ENCODE measurements at places on chromosomes 11 and 22.

DNA sequence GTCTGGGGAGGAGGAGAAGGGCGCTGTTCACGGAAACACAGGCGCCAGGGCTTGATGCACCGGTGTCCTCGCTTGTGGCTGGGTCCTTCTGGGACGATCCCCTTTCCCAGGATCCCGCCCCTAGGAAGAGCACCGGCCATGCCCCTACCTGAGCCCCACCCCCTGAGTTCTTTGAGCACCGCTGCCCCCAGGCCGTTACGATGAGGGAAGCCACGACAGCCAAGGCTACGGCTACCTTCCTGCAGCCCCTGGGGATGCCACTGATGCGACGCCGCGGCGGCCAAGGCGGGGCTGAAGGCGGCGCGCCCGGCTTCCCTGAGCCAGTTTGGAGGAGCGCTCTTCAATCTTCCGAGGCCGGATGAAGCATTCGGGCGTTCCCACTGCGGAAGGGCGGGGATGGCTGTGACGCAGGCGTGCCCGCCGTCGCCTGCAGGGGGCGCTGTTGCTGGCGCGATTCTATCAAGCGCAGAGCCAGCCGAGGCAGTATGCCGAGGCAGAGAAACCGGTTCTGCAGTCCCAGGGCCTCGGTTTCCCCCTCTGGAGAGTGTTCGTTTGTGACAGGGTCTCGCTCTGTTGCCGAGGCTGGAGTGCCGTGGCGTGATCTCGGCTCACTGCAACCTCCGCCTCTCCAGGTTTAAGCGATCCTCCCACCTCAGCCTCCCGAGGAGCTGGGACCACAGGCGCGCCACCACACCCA is 9.7 kb upstream of the NEFH start:
- DNase-seq: no peak

DNA sequence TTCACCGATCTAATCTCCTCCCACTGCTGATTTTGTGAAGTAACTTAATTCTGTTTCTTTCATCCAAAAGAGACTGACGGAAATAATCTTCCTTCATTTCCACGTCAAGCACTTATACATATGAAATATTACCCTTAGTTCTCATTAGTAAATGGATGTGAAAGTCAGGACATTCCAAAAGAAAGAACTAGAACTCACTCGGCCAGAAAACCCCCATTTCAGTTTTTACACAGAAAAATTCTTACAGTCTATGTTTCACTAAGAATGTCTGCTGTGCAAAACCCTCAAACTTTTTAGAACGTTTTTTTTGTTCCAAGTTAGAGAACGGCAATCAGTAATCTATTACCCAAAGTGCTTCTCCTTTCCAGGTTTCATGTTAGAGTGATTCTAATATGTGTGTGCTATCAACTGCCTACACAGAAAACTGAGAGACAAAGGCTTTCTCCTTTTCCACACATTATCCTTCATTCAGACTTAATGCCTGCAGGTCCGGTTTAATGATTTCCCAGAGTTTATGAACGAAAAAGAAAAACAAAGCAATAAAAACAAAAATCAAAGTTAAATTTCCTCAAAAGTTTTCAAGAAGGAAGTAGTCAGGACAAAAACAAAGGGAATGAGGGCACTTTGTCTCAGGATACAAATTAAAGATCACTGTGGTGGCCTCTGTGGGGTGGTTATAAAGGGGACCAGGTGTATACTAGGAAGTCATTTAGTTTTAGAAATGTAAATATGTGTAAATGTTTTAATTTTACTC is 11.3 kb upstream of the SESN3 start:
- no peak for DNase-seq

DNA sequence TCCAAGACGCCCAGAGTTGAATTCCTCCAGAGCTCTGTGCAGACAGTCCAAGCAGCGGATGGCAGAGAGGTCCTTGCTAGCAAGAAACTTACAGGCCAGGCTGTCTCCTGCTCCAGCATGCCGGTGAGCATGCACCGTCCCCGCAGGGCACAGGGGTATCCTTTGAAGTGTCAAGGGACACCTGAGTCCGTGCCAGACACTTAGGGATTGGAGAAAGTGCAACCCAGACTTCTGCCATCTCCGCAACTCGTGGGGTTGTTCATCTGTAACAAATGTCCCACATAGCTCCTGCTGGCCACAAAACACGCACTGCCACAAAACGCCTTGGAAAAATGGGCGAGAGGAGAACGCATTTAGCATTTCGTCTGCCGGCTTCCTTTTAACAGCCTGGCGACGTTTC is 13.3 kb downstream of the TSPO start:
- DNase-seq: no peak

DNA sequence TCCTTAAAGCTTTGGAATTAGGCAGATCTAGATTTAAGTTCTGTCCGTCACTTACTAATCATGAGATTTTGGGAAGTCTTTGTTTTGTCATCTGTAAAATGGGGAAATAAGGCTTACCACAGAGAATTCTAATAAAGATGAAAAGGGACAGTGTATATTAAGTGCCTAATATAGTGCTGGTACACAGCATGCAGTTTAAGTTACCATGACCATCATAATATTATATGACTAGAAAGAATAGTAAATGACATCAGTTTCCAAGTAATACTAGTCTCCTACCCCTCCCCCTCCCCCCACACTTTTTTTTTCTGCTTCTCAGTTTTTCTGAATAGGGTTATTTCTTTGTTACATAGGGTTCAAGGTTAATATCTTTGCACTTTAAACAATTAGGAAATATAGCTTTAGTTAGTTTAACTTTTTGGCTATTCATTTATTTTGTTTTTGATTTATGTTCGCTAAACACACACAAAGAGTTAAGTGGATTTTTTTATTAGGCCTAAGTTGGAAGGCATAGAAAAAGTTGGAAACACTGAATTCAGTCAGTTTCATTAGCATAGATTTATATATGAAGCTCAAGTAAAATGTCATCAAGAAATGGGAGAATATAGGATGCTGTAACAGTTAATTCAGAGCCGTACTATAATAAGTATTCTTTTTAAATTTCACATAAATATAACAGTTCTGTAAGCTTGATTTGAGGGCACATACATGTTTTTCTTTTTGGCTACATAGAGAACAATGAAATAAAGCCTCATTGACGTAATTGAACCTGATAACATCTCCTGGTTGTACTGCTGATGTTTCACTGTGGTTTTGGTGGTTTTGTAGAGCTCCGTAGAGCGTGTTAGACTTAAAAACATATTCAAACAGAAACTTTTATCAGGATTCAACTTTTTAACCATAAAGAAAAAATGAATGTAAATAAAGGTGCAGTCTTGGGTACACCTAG is 121.2 kb downstream of the PDE3B start:
- DNase-seq: no peak

DNA sequence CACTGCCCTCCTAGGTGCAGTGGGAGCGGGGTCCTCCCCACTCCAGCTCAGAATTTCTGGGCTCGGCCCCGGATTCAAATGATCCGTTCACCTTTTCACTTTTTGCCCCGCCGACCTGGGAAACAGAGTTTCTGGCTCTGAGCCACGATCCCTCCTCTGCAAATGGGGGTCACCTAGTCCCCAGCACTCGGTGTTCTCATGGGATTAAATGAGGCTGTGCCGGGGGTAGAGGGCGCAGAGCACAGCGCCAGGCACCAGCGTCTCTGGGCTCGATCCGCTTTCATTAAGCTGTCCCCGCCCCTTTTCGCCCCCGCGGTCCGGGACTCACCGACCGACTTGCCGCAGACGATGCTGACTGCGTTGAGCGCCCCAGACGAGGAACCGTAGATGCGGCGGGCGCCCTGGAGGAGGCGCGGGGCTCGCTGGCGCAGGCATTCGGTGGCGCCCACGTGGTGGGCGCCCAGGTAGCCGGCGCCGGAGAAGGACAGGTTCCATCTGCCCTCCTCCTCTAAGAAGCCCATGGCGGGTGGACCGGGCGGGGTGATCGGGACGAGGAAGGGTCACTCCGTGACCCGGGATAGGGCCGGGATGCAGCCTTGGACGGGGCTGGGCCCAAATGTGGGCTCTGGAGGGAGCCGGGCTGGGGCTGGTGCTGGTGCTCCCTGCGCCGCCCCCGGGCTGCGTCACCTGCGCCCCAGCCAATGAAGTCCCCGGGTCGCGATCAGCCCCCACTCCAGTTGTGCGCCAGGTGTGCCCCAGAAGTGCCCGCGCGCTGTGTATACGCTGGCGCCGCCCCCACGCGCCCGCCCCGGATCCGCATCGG is at the start of gene PNPLA5:
Gene PNPLA5, minus strand, starts transcription at position 654 of the 823 bp plus-strand sequence. Its CDS starts 133 bp downstream, at position 521.
- no peak for DNase-seq

GRCh38 chr22:20783844-20784723 is 10.2 kb downstream of the SERPIND1 start:
- no peak for DNase-seq

GRCh38 chr11:65695459-65696241 is 16.4 kb upstream of the KAT5 start:
- no peak for DNase-seq

DNA sequence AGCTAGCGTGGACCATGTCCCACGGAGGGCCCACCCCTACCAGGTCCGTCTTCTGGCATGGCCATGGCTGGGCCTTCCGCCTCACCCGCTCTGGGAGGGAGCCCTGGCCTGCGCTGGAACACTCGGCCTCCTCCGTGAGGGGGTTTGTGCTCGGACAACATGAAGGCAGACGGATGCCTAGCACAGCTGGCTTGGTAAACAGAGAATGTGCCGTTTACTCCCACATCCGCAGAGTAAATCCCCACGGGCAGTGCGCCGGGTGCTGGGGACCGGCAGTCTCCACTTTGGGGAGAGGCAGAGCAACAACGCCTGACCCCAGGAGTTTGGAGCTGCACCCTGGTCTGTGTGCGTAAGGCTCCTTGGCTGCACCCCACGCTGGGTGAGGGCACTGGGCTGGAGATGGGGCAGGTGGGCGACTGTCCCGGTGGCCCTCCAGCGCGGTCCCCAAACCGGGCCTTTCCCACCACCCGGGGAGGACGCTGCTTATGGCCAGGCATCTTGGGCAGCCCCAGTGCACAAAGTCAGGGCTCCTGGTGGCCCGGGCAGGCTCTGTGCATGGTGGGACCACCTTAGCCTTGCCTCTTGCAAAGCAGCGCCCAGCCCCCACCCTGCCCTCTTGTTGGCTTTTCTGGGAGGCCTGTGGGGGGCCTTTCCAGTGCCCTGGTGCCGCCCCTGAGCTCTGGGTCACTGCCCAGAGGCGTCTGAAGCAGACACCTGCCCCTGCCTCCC is 30.7 kb upstream of the MUC5AC start:
- DNase-seq: no peak
